ENCODE measurements at places on chromosomes 13 and 19. TPM values are rescaled to one million over a fixed set of nuclear protein-coding genes. Genes with fewer than 3 reads are reported as not detected.

DNA sequence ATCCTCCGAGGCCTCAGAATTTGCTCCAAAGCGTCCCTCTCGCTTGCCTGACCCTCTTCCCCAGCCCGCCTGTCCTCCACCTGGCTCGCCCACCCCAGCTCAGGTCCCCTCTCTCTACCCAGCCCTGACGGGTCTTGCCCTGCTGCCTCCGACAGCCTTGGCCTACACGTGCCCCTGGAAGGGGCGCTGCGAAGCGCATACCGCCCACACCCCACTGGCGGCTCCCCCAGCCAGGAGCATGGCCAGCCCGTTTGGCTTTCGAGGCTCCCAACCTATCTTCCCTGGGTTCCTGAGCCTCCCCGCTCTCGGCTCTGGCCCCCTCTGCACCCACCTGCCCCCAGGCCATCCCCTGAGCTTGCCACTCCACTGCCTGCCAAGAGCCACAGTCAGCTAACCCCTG lies 4.5 kb downstream of the XAB2 start:
- H3K27me3 ChIP-seq, result no peaks in the 10 kb centered on the region
- H3K4me3 ChIP-seq, result no peak overlapping the region
- H3K27ac ChIP-seq, result no peak overlapping the region

GRCh38 chr19:34577056-34577455 lies 95.5 kb downstream of the WTIP start:
- DNase-seq, result no peak
- H3K36me3 ChIP-seq, result no peaks in the 10 kb centered on the region
- H3K27me3 ChIP-seq, result no peaks in the 10 kb centered on the region
- no peak overlapping the region for H3K27ac ChIP-seq

DNA sequence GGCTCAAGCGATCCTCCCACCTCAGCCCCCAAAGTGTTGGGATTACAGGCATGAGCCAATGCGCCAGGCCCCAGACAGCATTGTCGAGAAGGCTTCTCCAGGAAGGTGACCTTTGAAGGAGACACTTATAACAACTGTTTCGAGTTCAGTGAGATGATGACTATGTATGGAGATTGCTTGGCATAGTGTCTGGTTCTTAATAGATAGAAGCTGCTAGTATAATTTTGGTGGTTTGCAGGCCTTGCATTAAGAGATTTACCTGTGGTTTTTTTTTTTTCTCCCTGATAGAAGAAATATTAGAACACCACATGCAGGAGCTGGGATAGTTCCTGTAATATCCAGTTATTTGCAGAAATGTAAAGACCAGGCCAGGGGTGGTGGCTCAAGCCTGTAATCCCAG lies 3.7 kb downstream of the MARCHF2 start:
- no peaks in the 10 kb centered on the region for H3K27me3 ChIP-seq
- no peaks in the 10 kb centered on the region for H3K36me3 ChIP-seq
- no peak for DNase-seq
- H3K27ac ChIP-seq, result no peak overlapping the region
- no peak overlapping the region for H3K4me3 ChIP-seq

DNA sequence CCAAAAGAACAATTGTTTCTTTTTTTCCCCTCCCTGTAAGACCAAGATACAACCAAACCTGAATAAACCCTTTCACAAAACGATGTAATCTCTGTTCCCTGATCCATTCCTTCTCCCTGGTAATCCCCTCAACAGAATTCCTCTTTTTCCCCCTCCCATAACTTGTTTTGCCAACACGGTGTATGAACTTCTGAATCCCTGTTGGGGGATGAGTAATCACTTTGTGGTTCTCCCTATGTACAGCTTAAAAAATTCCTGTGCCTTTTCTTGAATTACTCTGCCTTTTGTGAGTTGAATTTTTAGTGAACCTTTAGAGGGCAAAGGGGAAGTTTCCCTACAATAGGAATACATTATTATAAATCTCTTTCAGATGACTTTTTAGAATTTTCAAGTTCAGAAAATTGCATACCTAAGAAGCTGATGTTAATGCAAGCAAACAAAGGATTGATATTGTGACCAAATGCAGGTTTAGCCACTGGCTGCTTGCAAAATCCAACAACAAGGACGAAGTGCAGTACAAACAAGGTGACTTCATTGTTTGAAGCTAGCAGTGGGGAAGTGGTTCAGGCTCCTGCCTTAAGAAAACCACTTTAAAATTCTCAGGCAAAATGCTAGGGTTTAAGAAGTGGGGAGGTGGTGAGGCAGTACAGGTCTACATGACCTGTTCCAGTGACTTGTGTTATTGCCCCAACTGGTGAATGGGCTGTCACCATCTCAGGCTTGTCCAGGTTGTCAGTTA lies 15.0 kb upstream of the EPSTI1 start:
- H3K36me3 ChIP-seq, result no peaks in the 10 kb centered on the region
- no peak overlapping the region for H3K4me3 ChIP-seq
- H3K4me1 ChIP-seq, result no peaks in the 10 kb centered on the region
- H3K27me3 ChIP-seq, result no peaks in the 10 kb centered on the region

- H3K4me3 ChIP-seq, result no peak overlapping the region
- no peaks in the 10 kb centered on the region for H3K27me3 ChIP-seq
- H3K4me1 ChIP-seq, result no peaks in the 10 kb centered on the region
- H3K36me3 ChIP-seq, result no peaks in the 10 kb centered on the region
- DNase-seq, result no peak
Measured at GRCh38 chr13:60351326-60351725, 45.7 kb upstream of the TDRD3 start.

DNA sequence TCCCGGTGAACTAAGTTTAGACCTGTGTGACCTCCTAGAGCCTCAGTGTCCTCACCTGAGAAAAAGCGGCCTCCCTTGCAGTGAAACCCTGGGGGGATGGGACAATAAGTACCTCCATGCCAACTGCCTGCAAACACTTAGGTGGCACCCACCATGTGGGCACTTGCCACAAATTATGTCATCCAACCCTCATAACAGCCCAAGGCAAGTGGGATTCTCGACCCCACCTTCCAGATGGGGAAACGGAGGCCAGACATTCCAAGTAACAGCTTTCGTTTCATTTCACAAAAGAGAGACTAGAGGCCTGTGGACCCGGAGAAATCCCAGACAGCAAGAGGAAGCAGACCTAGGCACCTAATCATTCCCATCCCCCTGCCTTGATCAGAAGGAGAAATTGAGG lies 6.9 kb downstream of the REX1BD start:
- H3K27me3 ChIP-seq, result peaks cover 23% of the 10 kb centered on the region
- no peak overlapping the region for H3K4me3 ChIP-seq
- peaks cover 10% of the 10 kb centered on the region for H3K4me1 ChIP-seq
- H3K27ac ChIP-seq, result no peak overlapping the region
- no peak for DNase-seq

DNA sequence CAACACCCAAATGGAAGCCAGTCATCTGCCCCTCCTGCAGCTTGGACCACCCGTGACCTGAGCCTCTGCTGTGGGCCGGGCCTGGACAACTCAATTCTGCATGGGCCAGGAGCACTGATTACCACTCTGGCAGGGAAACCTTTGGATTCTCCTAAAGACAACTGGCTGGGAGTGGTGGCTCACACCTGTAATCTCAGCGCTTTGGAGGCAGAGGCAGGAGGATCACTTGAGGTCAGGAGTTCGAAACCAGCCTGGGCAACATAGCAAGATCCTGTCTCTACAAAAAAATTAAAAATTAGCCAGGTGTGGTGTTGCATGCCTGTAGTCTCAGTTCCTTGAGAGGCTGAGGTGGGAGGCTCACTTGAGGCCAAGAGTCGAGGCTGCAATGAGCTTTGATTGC lies 6.5 kb downstream of the EPS15L1 start:
- no peak for DNase-seq
- peaks cover 8% of the 10 kb centered on the region for H3K4me1 ChIP-seq
- H3K4me3 ChIP-seq, result no peak overlapping the region
- H3K27me3 ChIP-seq, result no peaks in the 10 kb centered on the region
- no peak overlapping the region for H3K27ac ChIP-seq
- H3K36me3 ChIP-seq, result no peaks in the 10 kb centered on the region

- no peaks in the 10 kb centered on the region for H3K4me1 ChIP-seq
- no peaks in the 10 kb centered on the region for H3K36me3 ChIP-seq
Measured at GRCh38 chr19:33627526-33627925, 5.8 kb downstream of the CHST8 start.

GRCh38 chr13:106100171-106100919 lies 435.1 kb downstream of the EFNB2 start:
- DNase-seq, result peak; percentile 91
- no peaks in the 10 kb centered on the region for H3K27me3 ChIP-seq
- H3K36me3 ChIP-seq, result no peaks in the 10 kb centered on the region
- no peak overlapping the region for H3K4me3 ChIP-seq
- peak overlapping the region; percentile 92 for H3K27ac ChIP-seq

DNA sequence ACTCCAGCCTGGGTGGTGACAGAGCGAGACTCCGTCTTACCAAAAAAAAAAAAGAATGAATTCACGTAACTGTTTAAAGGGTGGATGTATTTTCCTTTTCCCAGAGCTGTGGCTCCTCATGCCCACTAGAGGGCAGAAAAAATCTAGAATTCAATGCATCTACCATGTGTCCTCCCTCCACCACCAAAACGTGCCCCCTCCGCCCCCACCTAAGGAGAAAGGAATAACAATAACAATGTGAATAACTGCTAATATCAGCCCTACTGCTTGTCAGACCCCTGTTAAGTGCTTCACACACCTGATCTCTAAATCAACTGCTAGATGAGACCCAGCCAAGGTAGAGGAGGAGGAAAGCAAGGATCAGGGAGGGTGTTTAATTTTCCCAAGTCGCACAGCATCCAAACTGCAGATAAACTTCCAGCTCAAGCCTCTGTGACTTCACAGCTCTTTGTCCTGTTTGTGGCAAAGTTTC lies 20.2 kb upstream of the PNMA8B start:
- H3K4me1 ChIP-seq, result no peaks in the 10 kb centered on the region
- no peak for DNase-seq
- H3K36me3 ChIP-seq, result no peaks in the 10 kb centered on the region
- no peak overlapping the region for H3K27ac ChIP-seq
- no peak overlapping the region for H3K4me3 ChIP-seq
- H3K27me3 ChIP-seq, result no peaks in the 10 kb centered on the region

DNA sequence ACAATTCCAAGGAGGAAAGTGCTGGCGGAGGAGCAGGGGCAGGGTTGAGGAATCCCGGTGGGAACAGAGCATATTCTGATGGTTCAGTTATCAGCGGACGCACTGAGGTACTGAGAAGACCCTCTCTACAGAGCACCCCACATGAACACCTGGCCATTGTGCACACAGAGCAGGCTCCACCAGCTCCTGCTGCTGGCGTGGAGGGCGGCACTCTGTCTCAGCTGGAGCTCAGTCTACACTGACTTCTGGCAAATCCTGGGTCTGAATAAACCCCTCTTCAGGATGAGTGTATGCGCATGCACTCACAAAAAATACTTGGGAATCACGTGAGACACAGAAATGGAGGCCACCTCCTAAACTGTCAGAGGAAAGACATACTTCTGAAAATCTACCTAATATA lies 114.4 kb upstream of the IRS2 start:
- no peaks in the 10 kb centered on the region for H3K4me1 ChIP-seq
- DNase-seq, result no peak
- H3K27me3 ChIP-seq, result no peaks in the 10 kb centered on the region
- no peak overlapping the region for H3K27ac ChIP-seq

DNA sequence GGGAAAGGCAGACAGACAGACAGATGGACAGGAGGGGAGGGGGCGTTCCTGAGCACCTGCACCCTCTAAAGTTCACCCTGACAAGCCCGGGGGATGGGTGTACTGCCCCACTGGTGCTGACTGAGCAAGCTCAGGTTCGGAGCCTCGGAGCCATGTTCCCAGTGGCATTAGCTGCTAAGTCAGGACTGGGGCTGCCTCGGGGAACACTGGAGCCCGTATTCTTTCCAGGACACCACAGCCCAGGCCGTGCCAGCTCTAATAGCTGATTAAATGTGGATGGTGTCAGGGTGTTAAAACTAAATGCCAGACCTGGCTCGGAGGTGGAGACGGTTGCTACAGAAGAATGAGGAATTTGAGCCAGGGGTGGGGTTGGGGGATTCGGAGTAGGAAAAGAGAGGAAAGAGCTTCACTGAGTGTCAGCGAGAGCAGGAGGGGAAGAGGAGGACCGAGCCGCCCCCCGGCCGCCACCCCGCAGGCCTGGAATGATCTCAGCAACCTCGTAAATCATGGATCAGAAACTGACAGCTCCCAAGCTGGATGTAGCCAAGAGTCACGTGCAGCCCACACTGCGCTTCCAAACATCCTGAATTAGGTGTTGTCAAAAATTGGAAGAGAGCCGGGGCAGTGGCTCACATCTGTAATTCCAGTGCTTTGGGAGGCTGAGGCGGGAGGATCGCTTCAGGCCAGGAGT lies 10.4 kb downstream of the MAP2K2 start:
- no peak overlapping the region for H3K27ac ChIP-seq
- no peak for DNase-seq
- H3K4me1 ChIP-seq, result no peaks in the 10 kb centered on the region
- H3K27me3 ChIP-seq, result no peaks in the 10 kb centered on the region
- H3K4me3 ChIP-seq, result no peak overlapping the region
- H3K36me3 ChIP-seq, result no peaks in the 10 kb centered on the region

GRCh38 chr19:10431254-10431942 lies 11.1 kb downstream of the PDE4A start:
- H3K27ac ChIP-seq, result peak overlapping the region; percentile 67
- DNase-seq, result peak; percentile 50
- H3K27me3 ChIP-seq, result no peaks in the 10 kb centered on the region

GRCh38 chr19:10115392-10116084 lies 4.0 kb downstream of the P2RY11 start:
- H3K36me3 ChIP-seq, result peaks cover 16% of the 10 kb centered on the region
- DNase-seq, result no peak
- no peaks in the 10 kb centered on the region for H3K4me1 ChIP-seq
- H3K4me3 ChIP-seq, result no peak overlapping the region

GRCh38 chr13:23632048-23632582 lies 61.9 kb downstream of the TNFRSF19 start:
- no peaks in the 10 kb centered on the region for H3K4me1 ChIP-seq
- H3K27me3 ChIP-seq, result no peaks in the 10 kb centered on the region
- DNase-seq, result no peak

GRCh38 chr19:18840288-18841267 lies 8.8 kb downstream of the UPF1 start:
- no peaks in the 10 kb centered on the region for H3K27me3 ChIP-seq
- H3K36me3 ChIP-seq, result no peaks in the 10 kb centered on the region
- peaks cover 13% of the 10 kb centered on the region for H3K4me1 ChIP-seq
- no peak overlapping the region for H3K27ac ChIP-seq

DNA sequence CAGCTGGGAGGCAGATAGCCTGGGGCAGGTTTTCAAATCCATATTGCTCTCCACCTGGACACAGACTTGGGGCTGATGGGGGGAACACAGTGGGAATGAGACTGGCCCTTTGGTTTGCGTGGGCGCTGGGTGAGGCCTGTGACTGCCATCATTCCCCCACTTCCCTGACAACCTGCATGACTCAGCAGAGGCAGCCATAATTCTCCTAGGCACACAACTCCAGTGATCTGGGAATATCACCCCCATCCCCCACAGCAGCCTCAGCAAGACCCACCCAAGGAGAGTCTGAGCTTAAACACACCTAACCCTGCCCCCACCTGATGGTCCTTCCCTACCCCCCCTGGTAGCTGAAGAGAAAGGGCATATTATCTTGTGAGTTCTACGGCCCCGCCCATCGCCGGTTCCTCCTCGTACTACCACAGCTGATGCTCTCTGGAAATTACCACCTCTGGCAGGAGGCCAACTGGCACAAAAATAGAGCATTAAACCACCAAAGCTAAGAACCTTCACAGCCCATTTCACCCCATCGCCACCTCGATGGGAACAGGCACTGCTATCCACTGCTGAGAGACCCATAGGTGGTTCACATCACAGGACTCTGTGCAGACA lies 71.0 kb downstream of the RNF17 start:
- no peak overlapping the region for H3K4me3 ChIP-seq
- no peak overlapping the region for H3K27ac ChIP-seq
- no peaks in the 10 kb centered on the region for H3K4me1 ChIP-seq
- H3K36me3 ChIP-seq, result no peaks in the 10 kb centered on the region

Gene MIR17HG
- 3.0 TPM for total RNA-seq

Gene CKM
- total RNA-seq, result 0.53 TPM

Gene C19orf67
- total RNA-seq, result not detected

Gene NOVA2
- total RNA-seq, result 0.72 TPM

Measured in colonic mucosa (tissue), 4 donors.